Keratinocyte (primary cell): ENCODE measurements at places on chromosomes 2 and 18.
A peak's percentile ranks its signal among the peaks of the same experiment; 100 is the strongest.

GRCh38 chr2:205769495-205769850 lies 87.2 kb downstream of the NRP2 start:
- peak overlapping the region; percentile 79 for H3K27ac ChIP-seq
- H3K36me3 ChIP-seq: peaks cover 6% of the 10 kb centered on the region
- peaks cover 53% of the 10 kb centered on the region for H3K4me1 ChIP-seq
- no peaks in the 10 kb centered on the region for H3K27me3 ChIP-seq
- peak; percentile 82 for DNase-seq

DNA sequence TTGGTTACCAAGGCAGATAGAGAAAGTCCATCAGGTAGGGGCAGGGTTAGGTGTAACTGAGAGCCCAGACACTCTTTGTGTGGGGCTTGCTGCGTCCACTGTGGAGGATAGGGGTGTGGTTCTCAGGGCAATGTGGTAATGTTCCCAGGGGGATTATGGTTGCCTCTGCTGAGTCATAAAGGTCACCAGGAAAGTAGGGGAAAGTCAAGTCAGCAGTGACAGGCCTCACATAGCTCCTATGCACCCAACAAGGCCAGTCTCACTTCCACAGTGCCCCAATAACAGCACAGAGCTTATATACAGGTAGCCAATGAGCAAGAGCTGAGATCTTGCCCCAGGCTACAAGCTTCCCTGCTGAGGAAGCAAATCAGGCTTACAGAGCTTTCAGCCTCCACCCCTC lies 1438.0 kb upstream of the ZEB2 start:
- no peaks in the 10 kb centered on the region for H3K27me3 ChIP-seq
- DNase-seq: no peak
- no peaks in the 10 kb centered on the region for H3K36me3 ChIP-seq
- no peaks in the 10 kb centered on the region for H3K4me1 ChIP-seq
- H3K27ac ChIP-seq: no peak overlapping the region

- no peak overlapping the region for H3K27ac ChIP-seq
- DNase-seq: no peak
- H3K36me3 ChIP-seq: no peaks in the 10 kb centered on the region
- no peaks in the 10 kb centered on the region for H3K4me1 ChIP-seq
- no peak overlapping the region for H3K4me3 ChIP-seq
- no peaks in the 10 kb centered on the region for H3K27me3 ChIP-seq
These were observed 519.9 kb downstream of the RNF144A start for GRCh38 chr2:7437141-7437540.

DNA sequence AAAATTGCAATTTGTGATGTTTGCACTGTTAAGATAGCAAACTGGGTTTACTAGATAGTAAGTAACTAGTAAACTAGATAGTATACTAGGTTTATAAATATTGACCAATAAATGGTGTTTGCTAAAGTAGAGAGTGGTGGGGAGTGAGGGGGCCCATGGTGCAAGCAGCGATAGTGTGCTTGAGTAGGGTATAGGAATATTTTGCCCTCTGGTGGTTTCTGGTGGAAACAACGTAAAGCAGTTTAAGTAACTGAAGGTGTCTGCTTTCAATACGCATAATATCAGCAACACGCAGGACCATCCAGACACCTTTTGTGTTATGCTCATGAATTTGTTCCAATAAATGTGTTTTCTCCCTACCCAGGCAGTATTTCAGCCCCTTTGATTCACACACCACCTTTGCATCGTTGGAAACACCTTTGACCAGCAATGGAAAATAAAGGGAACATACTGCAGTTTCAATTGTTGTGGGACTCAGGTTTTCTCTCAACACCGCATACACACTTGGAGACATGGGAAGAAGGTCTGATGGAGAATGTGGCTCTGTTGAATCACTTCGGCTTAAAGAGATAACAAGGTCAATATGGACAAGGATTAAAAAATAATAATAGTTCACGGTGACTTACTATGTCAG lies 16.7 kb upstream of the STAT1 start:
- H3K36me3 ChIP-seq: no peaks in the 10 kb centered on the region
- DNase-seq: no peak

- no peaks in the 10 kb centered on the region for H3K27me3 ChIP-seq
- no peak for DNase-seq
- peaks cover 32% of the 10 kb centered on the region for H3K4me1 ChIP-seq
- no peak overlapping the region for H3K27ac ChIP-seq
- H3K36me3 ChIP-seq: no peaks in the 10 kb centered on the region
These were observed 92.4 kb downstream of the SOCS6 start for GRCh38 chr18:70380915-70381896.

- H3K36me3 ChIP-seq: peaks cover 5% of the 10 kb centered on the region
- no peak overlapping the region for H3K27ac ChIP-seq
- DNase-seq: no peak
- no peaks in the 10 kb centered on the region for H3K27me3 ChIP-seq
These were observed 23.1 kb downstream of the ST3GAL5 start for GRCh38 chr2:85865539-85866164.

DNA sequence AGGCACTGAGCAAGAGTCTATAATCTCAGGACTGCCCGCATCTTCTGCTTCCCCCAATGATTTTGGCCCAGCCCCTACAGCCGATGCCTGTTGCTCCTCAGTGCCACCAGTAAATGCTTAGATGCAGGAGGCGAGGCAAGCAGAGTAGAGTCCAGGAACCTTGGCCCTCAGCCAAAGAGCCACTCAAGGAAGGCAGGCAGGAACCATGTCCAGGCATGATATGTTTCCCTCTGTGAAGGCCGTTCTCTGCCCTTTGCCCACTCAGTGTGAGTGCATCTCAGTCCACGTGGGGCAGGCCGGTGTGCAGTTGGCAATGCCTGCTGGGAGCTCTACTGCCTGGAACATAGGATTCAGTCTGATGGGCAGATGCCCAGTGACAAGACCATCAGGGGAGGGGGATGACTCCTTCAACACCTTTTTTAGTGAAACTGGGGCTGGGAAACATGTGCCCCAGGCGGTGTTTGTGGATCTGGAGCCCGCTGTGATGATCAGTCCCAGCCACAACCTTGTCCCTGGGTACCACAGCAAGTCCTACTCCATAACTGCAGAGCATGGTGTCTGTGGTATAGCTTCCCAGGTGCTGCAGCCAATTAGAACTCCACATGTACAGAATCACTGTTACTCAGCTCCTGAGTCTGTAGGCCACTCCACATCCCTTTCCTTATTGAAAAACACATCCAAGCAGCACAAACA lies 9.7 kb upstream of the DNAJB2 start:
- H3K36me3 ChIP-seq: no peaks in the 10 kb centered on the region
- no peak overlapping the region for H3K4me3 ChIP-seq
- H3K27ac ChIP-seq: no peak overlapping the region
- no peaks in the 10 kb centered on the region for H3K27me3 ChIP-seq

DNA sequence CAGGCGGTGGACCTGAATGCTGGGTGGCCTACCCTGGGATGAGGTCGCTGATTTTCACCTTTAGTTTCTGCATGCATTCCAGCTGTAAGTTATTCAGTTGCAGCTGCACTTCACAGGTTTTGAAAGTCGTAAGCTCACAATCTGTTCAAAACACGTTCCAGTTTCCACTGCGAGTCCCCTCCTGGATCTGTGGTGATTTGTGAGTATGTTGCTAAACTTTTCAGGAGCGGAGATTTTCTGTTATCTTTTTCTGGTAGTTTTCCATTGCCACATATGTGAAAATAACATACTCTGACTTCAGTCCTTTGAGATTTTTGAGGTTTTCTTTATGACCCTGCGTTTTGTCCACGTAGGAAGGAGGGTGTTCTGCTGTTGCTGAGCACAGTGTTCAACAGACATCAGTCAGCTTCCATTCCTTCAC lies 102.1 kb downstream of the SNTG2 start:
- H3K36me3 ChIP-seq: no peaks in the 10 kb centered on the region
- no peak overlapping the region for H3K27ac ChIP-seq
- peaks cover 12% of the 10 kb centered on the region for H3K4me1 ChIP-seq
- no peaks in the 10 kb centered on the region for H3K27me3 ChIP-seq

- peaks cover 12% of the 10 kb centered on the region for H3K4me1 ChIP-seq
- H3K4me3 ChIP-seq: no peak overlapping the region
- DNase-seq: peak; percentile 75
- H3K27ac ChIP-seq: peak overlapping the region; percentile 60
- H3K36me3 ChIP-seq: no peaks in the 10 kb centered on the region
These were observed 8.2 kb upstream of the GPR17 start for GRCh38 chr2:127637725-127638252.

DNA sequence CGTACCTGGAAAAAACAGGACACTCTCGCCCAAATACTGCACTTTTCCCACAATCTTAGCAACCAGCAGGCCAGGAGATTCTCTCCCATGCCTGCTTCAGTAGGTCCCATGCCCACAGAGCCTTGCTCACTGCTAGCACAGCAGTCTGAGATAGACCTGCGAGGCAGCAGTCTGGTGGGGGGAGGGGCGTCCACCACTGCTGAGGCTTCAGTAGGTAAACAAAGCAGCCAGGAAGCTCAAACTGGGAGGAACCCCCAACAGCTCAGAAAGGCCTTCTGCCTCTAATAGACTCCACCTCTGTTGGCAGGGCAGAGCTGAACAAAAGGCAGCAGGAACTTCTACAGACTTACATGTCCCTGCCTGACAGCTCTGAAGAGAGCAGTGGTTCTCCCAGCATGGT lies 1202.8 kb upstream of the ACVR2A start:
- H3K36me3 ChIP-seq: no peaks in the 10 kb centered on the region
- no peak for DNase-seq
- H3K27ac ChIP-seq: no peak overlapping the region
- no peak overlapping the region for H3K4me3 ChIP-seq

DNA sequence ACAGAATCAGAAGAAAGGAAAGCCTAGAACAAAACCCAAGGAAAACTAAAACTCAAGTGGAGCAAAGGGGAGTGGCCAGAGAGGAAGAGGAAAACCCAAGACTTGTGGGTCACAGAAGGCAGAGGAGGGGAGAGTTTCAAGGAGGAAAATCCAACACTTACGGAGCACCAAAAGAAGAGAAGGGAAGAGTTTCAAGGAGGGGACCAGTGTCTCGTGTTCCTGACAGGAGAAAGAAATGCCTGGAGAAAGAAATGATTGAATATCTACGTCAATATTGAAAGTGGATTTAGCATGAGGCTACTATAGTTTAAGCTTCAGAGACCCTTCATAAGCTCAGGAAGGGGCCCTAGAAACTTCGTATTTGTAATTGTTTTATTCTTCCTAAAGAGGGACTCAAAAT lies 1.4 kb upstream of the MFSD6 start:
- H3K4me3 ChIP-seq: no peak overlapping the region
- peaks cover 16% of the 10 kb centered on the region for H3K4me1 ChIP-seq
- no peak overlapping the region for H3K27ac ChIP-seq
- no peaks in the 10 kb centered on the region for H3K27me3 ChIP-seq
